ENCODE measurements at places on chromosomes 3 and 15.

GRCh38 chr15:78909791-78910228 lies 35.0 kb downstream of the CTSH start:
- DNase-seq: no peak

DNA sequence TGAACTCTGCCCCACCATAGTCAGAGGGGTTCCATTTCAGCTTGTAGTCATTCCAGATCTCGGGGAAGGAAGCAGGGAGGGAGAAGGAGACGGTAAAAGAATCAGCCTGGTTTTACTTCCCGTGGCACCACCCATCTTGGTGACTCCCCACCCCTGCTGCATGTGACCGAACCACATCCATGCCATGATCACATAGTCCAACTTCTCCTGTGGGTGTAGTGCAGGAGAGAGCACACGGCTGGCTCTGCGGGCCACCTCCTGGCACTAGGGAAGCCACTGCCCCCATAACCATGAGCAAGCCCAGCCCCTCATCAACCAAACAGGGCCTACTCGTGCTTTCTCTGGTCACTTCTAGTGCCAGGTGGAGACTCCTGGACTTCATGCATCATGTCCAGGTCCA lies 3.7 kb downstream of the CHRNA3 start:
- no peak for DNase-seq

GRCh38 chr3:130901463-130902204 lies 7.8 kb downstream of the ATP2C1 start:
- DNase-seq: no peak

GRCh38 chr15:27043770-27044169 lies 72.8 kb downstream of the GABRG3 start:
- DNase-seq: no peak

DNA sequence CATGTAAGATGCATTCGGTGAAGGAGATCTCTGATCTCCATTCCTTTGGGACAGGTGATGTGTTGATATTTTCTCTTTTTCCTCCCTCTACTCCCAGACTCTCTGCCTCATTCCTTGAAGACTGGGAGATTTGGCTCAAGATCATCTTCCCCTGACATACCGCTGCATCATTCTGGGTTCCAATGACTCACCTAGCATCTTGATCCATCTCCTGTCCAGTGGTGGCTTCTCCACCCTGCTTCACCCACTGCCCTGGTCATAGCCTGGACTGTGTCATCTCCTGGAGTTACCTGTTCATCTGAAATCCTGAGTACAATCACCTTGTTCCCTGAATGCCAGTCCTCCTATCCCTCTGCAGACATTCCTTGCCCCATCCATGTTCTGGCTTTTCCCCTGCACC lies 57.4 kb upstream of the TRAK1 start:
- DNase-seq: no peak

GRCh38 chr15:82135638-82136037 lies 89.8 kb upstream of the MEX3B start:
- DNase-seq: no peak

- DNase-seq: no peak
Observed at GRCh38 chr3:169869484-169870220, at the start of gene LRRC31. LRRC31 (minus strand) TSS chr3:169869935; CDS start chr3:169869807, 128 bp downstream.

DNA sequence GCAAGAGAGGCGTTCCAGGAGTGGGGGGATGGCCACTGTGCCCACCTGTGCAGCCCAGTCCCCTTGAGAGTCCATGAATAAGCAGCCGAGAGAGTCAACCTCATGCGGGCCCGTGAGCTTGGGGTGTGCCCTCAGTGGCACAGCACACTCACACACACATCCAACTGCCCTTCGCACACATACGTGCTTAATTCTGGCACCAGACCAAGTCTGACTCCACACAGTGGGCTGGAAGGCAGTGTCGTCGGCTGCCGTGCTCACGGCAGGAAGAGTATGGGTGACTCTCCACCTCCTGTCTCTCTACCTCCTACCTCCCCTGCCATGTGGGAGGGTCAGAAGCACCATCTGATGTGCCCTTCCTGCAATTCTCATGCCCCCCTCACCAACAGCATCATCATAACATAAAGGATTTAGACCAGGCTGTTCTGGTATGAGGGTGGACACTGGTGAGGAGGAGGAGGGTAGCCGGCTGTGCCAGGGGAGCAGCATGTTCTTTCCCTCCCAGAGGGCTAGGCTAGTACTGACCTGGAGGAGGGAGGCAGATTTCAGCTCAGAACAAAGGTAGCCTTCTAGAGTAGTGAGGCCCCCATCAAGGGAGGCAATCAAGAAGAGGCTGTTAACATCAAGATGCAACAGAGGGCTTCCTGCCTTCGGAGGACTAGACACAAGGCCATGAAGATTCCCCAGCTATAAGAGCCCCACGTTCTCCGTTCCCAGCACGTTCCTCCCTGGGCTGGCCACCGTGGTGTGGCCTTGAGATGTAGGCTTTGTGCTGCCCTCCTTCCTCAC lies 5.3 kb upstream of the STRA6 start:
- no peak for DNase-seq

GRCh38 chr3:33900809-33901505 lies 102.5 kb downstream of the PDCD6IP start:
- DNase-seq: no peak

DNA sequence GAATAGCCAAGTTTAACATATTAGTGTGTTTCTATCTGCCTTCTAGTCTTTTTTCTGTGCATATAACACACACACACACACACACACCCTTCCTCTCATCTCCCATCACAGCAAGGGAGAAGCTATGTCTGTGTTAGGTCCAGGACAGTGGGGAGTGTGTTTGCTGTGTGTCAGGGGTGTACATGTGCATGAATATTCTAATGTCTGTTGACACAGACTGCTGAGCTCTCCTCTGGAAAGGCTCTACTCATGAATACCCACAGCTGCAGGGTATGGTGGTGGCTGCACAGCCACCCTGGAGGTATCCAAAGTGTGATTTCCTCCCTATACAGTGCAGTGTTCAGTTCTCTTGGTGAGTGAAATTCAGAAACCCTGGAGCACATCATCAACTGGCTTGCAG lies 42.9 kb downstream of the ARNT2 start:
- DNase-seq: no peak

- DNase-seq: no peak
Observed at GRCh38 chr15:43165801-43166325, 19.3 kb upstream of the CCNDBP1 start.

- no peak for DNase-seq
Observed at GRCh38 chr15:33234020-33234461, 39.5 kb upstream of the FMN1 start.

GRCh38 chr15:63971427-63971805 lies 74.9 kb downstream of the DAPK2 start:
- no peak for DNase-seq

Data from hypothalamus (tissue), 51 donors.